ENCODE measurements at places on chromosomes 3 and 15.

DNA sequence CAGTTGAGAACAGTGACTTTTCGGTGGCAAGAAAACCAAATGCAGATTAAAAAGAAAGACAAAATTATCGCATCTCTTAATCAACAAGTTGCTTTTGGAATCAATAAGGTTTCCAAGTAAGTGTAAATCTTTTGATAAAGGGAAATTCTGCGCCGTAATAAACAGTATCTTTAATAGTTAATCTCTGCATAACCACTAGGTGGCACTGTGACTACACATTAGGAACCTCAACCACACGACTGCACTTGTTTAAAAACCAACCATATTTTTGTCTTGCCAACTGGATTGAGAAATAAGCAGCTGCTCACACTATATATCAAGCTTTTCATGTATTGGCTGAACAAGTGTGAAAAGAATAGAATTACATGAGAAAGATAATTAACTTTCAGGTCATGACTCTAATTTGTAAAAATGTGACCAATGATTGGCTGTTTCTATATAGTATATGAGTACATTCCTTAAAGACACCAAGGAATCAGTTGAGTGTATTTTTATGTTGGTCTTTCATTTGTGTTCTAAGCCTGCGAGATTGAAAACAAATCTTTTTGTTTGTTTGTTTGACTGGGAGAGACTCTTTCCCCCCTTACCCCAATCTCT, 72.7 kb downstream of the DZIP3 start:
- DNase-seq, result peak; percentile 9

DNA sequence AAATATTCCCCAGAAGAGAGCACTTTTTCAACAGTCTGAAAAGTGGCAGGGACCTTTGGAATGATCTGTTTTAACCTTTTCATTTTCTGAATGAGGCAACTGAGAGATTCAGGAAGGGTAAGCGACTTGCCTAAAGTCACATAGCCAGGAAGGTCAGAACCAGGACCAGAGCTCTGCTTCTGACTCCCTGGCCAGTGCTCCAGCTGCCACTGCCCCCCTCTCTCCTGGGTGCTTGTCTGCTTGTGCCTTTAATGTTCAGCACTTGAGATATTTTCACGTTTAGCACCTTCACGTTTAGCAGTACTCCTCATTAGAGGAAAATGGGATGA, 68.3 kb downstream of the SMAD3 start:
- DNase-seq, result no peak

DNA sequence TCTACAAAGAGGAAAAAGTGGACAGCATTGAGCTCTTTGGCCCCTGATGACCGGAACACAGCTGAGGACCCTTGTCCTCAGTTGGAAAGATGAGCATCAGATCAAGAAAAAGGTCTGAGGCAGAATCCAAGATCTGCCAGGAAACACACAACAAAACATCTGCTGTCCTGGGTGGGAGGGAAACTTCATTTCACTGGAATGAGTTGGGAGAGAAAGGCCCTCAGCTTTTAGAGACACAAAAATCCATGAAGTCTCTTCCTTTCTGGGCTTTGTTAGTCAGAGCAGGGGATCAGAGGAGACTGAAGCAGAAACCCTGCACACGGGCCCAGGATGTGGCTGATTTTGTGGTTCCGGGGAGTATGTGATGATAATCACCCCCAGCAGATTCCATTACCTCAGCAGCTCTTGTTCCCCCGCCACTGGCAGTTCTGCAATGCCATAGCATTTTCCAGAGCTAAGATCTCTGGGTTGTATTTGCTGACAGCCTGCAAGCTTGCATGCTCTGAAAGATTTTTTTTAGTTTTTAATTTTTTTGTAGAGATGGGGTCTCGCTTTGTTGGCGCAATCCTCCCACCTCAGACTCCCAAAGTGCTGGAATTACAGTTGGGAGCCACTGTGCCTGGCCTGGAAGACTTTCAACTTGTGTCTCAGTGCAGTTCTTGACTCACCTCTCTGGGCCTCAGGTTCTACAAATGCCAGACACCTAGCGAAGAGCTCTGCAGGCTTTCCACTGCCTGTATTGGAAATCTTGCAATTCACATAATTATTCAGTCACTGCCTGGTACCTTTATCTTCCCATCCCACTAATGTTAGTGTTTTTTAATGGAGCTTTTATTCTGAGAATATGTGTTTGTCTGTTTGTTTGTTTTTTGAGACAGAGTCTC, 5.8 kb upstream of the TATDN2 start:
- DNase-seq, result no peak

DNA sequence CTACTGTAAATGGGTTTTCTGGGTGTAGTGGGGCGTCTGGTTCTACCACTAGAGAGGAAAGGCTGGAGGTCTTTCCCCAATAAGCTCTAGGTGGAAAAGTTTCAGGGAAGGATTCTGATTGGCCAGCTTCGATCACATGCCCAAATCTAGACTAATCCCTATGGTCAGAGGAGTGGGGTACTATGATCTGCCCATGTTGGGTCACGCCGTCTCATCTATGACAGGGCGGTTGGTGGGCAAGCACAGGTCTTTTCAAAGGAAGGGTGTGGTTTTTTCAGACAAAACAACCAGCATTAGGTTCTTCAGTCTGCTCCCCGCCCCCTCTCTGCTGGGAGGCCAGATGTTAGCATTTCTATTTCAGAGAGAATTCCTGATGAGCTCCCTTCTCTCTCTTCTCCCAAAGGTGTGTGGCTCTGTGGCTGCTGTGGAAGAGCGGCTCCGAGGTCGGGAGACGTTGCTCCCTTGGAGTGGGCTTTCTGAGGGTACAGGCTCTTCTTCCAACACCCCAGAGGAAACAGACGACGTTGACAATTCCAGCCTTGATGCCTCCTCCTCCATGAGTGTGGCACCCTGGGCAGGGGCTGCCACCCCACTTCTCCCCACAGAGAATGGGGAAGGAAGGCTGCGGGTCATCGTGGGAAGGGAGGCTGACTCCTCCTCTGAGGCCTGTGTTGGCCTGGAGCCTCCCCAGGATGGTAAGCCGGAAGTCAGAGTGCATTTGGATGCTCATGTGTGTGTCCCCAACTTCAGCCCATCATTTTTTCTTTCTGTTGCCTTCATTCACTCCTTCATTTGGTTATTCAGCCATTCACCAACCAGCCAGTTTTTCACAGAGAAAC, 9.7 kb upstream of the TATDN2 start:
- no peak for DNase-seq

GRCh38 chr3:186258968-186259367, 103.1 kb downstream of the DGKG start:
- DNase-seq, result no peak

- no peak for DNase-seq
Observed at GRCh38 chr3:31300456-31301443, 232.0 kb upstream of the STT3B start.

- no peak for DNase-seq
Observed at GRCh38 chr3:13575459-13576061, 26.6 kb downstream of the FBLN2 start.

- DNase-seq, result no peak
Observed at GRCh38 chr3:77052051-77052501, 12.2 kb downstream of the ROBO2 start.
